ENCODE measurements at places on chromosomes 4 and X. TPM values are rescaled to one million over a fixed set of nuclear protein-coding genes. Genes with fewer than 3 reads are reported as not detected.
A peak's percentile ranks its signal among the peaks of the same experiment; 100 is the strongest.

VCX gene
- not detected for total RNA-seq

NAA11 gene
- total RNA-seq = not detected

- no peak overlapping the region for H3K27ac ChIP-seq
- H3K4me3 ChIP-seq = no peak overlapping the region
- no peaks in the 10 kb centered on the region for H3K27me3 ChIP-seq
Observed at GRCh38 chrX:21725496-21725895, 32.4 kb downstream of the SMPX start.

DNA sequence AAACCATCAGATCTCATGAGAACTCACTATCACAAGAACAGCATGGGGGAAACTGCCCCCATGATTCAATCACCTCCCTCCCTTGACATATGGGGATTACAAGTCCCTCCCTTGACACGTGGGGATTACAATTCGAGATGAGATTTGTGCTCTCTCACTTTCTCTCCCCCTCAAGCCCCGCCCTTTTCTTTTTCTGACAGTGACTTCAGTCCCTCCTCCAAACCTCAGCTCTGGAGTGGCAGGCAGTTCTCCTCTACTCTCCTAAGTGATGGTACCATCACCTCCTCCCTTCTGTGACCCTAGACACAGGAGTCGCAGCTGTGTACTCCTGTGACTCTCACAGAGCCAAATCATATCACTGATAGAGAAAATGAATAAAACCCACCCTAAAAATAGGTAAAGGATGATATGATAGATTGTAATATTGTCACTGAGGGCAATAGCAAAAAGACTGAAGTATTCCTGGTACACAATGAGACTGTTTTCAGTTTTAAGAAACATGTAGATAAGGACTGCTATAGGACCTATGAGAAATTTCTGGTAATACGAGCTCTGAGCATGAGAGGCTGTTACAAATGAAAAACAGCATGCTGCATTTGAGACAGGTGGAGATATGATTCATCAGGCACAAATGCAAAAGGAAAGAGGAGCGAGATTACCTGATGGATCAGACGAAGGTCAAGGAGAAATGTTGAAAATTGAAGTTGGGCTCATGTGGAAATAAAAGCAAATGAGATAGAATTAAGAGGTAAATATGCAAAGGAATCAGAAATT is 101.2 kb upstream of the CBLL2 start:
- H3K4me3 ChIP-seq = no peak overlapping the region
- no peaks in the 10 kb centered on the region for H3K27me3 ChIP-seq
- H3K36me3 ChIP-seq = no peaks in the 10 kb centered on the region

RUFY3 gene
- total RNA-seq = 72.7 TPM

GRCh38 chrX:24668111-24668510 is 21.0 kb upstream of the PCYT1B start:
- no peak for DNase-seq
- no peaks in the 10 kb centered on the region for H3K27me3 ChIP-seq
- no peaks in the 10 kb centered on the region for H3K36me3 ChIP-seq

SOD3 gene
- total RNA-seq = 549 TPM

GRCh38 chr4:111283066-111283677 is 660.3 kb upstream of the PITX2 start:
- H3K4me1 ChIP-seq = no peaks in the 10 kb centered on the region
- no peak overlapping the region for H3K27ac ChIP-seq
- H3K36me3 ChIP-seq = no peaks in the 10 kb centered on the region
- H3K27me3 ChIP-seq = no peaks in the 10 kb centered on the region

ALB gene
- total RNA-seq = not detected

- DNase-seq = no peak
- peak overlapping the region; percentile 58 for H3K27ac ChIP-seq
- H3K4me1 ChIP-seq = peaks cover 39% of the 10 kb centered on the region
- H3K36me3 ChIP-seq = no peaks in the 10 kb centered on the region
- no peak overlapping the region for H3K4me3 ChIP-seq
Observed at GRCh38 chr4:166421556-166422156, 548.6 kb downstream of the TLL1 start.

- H3K36me3 ChIP-seq = no peaks in the 10 kb centered on the region
- no peak for DNase-seq
- H3K27ac ChIP-seq = no peak overlapping the region
- H3K4me1 ChIP-seq = no peaks in the 10 kb centered on the region
Observed at GRCh38 chrX:120775959-120776358, 99.7 kb downstream of the CT47B1 start.

- H3K27me3 ChIP-seq = no peaks in the 10 kb centered on the region
- no peaks in the 10 kb centered on the region for H3K4me1 ChIP-seq
- no peak overlapping the region for H3K27ac ChIP-seq
- DNase-seq = no peak
- no peak overlapping the region for H3K4me3 ChIP-seq
Observed at GRCh38 chr4:2337131-2337723, 75.3 kb upstream of the MXD4 start.

SRPX2 gene
- 61.2 TPM for total RNA-seq

DKC1 gene
- total RNA-seq = 67.2 TPM

DNA sequence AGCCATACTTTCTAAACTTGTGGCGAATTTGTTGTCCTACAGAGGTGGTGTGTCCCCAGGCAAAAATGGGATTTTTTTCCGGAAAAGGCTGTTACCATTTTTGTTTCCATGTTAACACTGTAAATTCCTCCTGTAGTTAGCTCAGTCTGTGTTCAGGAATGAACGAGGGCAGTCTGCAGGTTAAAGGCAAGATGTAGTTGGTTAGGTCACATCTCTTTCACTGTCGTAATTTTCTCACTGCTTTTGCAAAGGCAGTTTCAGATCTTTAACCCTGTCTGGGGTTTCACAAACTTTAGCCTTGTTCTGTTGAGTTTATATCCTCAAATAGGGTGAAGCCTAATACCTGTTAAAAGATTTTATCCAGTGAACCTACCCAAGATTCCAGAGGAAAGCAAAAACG is 50.5 kb upstream of the PUDP start:
- H3K27me3 ChIP-seq = no peaks in the 10 kb centered on the region
- no peak overlapping the region for H3K4me3 ChIP-seq
- H3K27ac ChIP-seq = no peak overlapping the region
- H3K4me1 ChIP-seq = no peaks in the 10 kb centered on the region

SPANXB1 gene
- not detected for total RNA-seq

DNA sequence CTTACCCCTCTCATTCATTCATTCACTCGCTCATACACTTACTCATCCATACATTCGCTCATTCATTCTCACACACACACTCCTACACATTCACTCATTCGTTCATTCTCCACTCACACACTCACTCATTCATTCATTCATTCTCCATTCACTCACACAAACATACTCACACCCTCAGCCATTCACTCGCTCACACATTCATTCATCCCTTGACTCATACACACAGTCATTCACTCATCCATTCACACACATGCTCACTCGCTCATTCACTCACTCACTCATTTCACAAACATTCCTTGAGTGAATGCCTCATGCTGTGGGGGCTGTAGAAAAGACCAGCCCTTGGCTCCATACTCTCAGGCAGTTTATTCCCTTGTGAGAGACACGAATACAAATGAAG is 151.1 kb upstream of the MAMLD1 start:
- H3K4me3 ChIP-seq = no peak overlapping the region
- H3K27me3 ChIP-seq = no peaks in the 10 kb centered on the region
- no peaks in the 10 kb centered on the region for H3K36me3 ChIP-seq
- DNase-seq = no peak

- DNase-seq = no peak
- no peak overlapping the region for H3K4me3 ChIP-seq
- H3K27me3 ChIP-seq = no peaks in the 10 kb centered on the region
- H3K4me1 ChIP-seq = no peaks in the 10 kb centered on the region
- H3K27ac ChIP-seq = no peak overlapping the region
- no peaks in the 10 kb centered on the region for H3K36me3 ChIP-seq
Observed at GRCh38 chr4:169484485-169484884, 127.9 kb downstream of the NEK1 start.

ASMT gene
- not detected for total RNA-seq

GRCh38 chrX:57417827-57418226 is 131.3 kb downstream of the FAAH2 start:
- no peak for DNase-seq
- H3K4me3 ChIP-seq = no peak overlapping the region
- no peaks in the 10 kb centered on the region for H3K27me3 ChIP-seq
- H3K4me1 ChIP-seq = no peaks in the 10 kb centered on the region
- no peaks in the 10 kb centered on the region for H3K36me3 ChIP-seq

DNA sequence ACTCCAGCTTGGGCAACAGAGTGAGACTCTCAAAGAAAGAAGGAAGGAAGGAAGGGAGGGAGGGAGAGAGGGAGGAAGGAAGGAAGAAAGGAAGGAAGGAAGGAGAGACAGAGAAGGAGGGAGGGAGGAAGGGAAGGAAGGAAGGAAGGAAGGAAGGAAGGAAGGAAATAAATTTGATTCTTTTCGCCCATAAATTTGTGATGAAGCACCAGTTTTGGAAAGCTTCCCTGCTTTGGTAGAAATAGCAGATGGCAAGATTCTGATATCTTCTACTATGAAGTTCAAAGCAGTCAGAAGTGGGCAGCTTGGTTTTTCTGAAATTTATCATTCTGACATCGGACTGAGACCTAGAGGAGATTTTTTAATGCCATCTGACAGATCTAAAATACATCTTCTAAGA is 11.7 kb upstream of the GYG2 start:
- no peaks in the 10 kb centered on the region for H3K27me3 ChIP-seq
- H3K4me3 ChIP-seq = no peak overlapping the region
- H3K36me3 ChIP-seq = no peaks in the 10 kb centered on the region
- no peak overlapping the region for H3K27ac ChIP-seq
- no peak for DNase-seq

- H3K36me3 ChIP-seq = no peaks in the 10 kb centered on the region
- no peak overlapping the region for H3K27ac ChIP-seq
- no peak overlapping the region for H3K4me3 ChIP-seq
- DNase-seq = no peak
- no peaks in the 10 kb centered on the region for H3K27me3 ChIP-seq
Observed at GRCh38 chrX:7346021-7346420, 198.1 kb upstream of the PUDP start.

DNA sequence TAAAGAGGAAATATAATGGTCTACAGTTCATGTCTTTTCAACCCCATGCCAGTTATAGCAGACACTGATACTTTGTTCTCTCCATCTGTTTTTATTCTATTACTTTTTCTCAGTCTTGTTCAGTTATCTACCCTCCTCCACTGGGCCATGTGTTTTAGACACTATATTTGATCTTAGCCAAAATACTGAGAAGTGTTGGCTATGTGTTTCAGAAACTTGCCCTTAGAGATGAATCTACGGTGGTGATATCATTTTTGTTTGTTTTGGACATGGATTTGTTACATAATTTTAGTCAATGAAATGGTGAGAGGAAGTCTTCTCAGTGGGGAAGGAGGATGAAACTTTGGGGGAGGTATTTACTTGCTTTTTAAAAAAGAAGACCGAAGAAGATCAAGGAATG is 211.5 kb upstream of the DDX53 start:
- H3K4me3 ChIP-seq = no peak overlapping the region
- no peaks in the 10 kb centered on the region for H3K36me3 ChIP-seq
- H3K4me1 ChIP-seq = no peaks in the 10 kb centered on the region
- H3K27ac ChIP-seq = no peak overlapping the region

DNA sequence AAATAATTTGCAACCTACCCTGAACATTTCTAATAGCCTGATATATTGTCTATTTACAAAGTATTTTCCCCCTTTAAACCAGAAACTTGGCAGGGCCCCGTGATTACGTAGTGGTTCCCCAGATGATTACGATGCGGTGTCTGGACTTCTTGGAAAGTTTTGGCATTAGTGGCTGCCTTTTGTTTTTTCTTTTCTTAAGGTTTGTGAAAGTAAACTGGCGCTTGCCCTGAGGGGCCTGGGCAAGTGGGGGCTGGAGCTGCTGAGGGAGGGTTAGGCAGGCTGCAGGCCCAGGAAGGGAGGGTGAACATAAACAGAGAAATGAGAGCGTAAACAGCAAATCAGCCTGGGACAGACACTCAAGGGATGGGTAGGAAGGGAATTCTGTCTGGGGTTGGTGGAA is 123.6 kb upstream of the MSX1 start:
- no peaks in the 10 kb centered on the region for H3K36me3 ChIP-seq
- no peak overlapping the region for H3K4me3 ChIP-seq
- H3K27ac ChIP-seq = no peak overlapping the region
- no peak for DNase-seq

GRCh38 chr4:184534511-184535391 is 60.4 kb upstream of the IRF2 start:
- H3K4me3 ChIP-seq = peak overlapping the region; percentile 28
- no peak for DNase-seq
- no peaks in the 10 kb centered on the region for H3K27me3 ChIP-seq
- H3K4me1 ChIP-seq = peaks cover 12% of the 10 kb centered on the region

UCP1 gene
- not detected for total RNA-seq

- DNase-seq = no peak
- H3K27ac ChIP-seq = peak overlapping the region; percentile 78
- no peaks in the 10 kb centered on the region for H3K36me3 ChIP-seq
- peaks cover 46% of the 10 kb centered on the region for H3K4me1 ChIP-seq
- H3K4me3 ChIP-seq = peak overlapping the region; percentile 93
Observed at GRCh38 chr4:41360921-41361793, 104.4 kb downstream of the UCHL1 start.

- H3K27ac ChIP-seq = no peak overlapping the region
- H3K36me3 ChIP-seq = no peaks in the 10 kb centered on the region
- no peaks in the 10 kb centered on the region for H3K4me1 ChIP-seq
- H3K27me3 ChIP-seq = no peaks in the 10 kb centered on the region
- DNase-seq = no peak
- H3K4me3 ChIP-seq = no peak overlapping the region
Observed at GRCh38 chrX:117743469-117744251, 372.9 kb downstream of the KLHL13 start.

DNA sequence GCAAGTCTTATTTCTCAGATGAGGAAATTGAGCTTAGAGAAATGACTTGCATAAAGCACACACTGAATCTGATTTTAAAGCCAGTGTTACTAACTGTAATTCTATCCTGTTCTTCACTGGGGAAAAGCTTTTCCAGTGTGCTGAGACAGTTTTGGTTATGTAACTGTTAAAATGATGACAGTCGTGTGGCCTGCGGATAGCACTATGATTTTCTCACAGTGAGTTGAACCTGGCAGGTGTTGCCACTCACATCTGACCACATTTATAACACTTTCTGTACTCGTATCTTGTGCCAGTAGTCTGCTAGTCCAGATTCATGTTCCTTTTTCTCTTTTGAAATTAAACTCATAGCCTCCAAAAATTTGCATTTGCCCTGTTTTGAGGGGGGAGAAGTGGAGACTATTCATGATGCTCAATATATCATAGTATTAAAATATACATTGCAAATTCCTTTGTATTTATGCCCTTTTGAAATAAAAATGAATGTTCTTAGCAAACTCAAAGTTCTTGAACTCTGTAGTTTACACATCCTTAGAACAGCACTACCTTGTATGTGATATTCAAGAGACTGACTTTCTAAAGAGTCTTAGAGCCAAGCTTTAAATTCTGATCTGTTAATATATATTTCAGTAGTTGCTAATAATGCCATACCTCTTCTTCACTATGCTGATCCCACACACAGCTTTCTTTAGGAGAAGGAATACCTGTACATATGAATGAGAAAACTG is 132.3 kb downstream of the PDLIM5 start:
- H3K4me1 ChIP-seq = peaks cover 28% of the 10 kb centered on the region
- peaks cover 5% of the 10 kb centered on the region for H3K36me3 ChIP-seq
- no peak for DNase-seq

ZFP42 gene
- total RNA-seq = not detected
